Muscle of back (tissue), 13 donors: ENCODE measurements at places on chromosomes 2 and 18.

DNA sequence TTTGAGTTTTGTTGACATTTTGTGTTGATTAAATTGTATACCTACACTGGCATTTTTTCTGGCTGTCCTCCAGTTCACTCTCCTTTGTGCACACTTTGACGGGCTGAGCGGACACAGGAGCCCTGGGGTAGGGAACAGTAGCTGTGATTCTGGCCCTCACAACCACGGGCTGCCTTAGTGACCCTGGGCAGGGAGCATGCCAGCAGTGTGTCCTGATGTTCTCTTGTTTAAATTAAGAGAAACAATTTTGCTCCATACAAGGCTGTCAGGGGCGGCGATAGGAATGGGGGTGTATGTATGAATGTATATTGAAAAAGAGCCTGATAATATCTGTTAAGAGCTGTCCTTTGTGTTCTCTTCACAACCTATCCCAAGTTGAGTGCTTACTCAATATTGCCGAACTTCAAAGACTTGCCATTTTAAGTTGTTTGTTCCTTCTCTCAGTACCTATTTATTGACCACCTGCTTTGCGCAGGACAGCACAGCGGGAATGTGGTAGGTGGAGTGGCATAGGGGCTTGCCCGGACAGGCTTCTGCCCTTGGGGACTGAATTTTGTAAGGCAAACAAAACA, 103.7 kb upstream of the EML6 start:
- no peak for DNase-seq

GRCh38 chr2:101728865-101729264, 31.4 kb downstream of the MAP4K4 start:
- DNase-seq: no peak

GRCh38 chr2:133377021-133377481, 191.2 kb downstream of the NCKAP5 start:
- peak; percentile 78 for DNase-seq

DNA sequence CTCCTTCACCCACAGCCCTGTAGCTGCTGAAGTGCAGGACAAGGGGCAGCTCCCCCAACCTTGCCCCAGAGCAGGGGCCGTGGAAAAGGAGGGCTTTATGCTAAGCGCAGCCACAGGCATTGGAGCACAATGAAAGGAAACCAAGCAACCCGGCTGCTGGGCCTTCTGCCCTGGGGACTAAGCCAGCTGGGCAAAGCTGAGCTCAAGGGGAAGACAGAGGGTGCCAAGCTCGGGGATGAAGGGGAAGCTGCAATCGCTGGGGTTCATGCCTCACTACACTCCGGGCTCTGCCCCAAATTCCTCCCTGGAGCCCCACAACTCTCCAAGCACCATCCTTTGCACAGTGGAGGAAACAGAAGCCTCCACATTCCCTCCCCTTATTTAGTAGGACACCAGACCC, 12.4 kb downstream of the SFXN5 start:
- no peak for DNase-seq

DNA sequence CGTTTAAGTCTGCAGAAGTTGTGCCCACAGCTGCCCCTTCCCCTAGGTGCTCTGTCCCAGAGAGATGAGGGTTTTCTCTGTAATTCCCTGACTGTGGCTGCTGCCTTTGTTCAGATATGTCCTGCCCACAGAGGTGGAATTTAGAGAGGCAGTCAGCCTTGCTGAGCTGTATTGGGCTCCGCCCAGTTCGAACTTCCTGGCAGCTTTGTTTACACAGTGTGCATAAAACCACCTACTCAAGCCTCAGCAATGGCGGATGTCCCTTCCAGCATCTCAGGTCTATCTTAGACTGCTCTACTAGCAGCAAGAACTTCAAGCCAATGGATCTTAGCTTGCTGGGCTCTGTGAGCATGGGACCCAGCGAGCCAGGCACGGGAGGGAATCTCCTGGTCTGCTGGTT, 48.1 kb downstream of the LHCGR start:
- no peak for DNase-seq

DNA sequence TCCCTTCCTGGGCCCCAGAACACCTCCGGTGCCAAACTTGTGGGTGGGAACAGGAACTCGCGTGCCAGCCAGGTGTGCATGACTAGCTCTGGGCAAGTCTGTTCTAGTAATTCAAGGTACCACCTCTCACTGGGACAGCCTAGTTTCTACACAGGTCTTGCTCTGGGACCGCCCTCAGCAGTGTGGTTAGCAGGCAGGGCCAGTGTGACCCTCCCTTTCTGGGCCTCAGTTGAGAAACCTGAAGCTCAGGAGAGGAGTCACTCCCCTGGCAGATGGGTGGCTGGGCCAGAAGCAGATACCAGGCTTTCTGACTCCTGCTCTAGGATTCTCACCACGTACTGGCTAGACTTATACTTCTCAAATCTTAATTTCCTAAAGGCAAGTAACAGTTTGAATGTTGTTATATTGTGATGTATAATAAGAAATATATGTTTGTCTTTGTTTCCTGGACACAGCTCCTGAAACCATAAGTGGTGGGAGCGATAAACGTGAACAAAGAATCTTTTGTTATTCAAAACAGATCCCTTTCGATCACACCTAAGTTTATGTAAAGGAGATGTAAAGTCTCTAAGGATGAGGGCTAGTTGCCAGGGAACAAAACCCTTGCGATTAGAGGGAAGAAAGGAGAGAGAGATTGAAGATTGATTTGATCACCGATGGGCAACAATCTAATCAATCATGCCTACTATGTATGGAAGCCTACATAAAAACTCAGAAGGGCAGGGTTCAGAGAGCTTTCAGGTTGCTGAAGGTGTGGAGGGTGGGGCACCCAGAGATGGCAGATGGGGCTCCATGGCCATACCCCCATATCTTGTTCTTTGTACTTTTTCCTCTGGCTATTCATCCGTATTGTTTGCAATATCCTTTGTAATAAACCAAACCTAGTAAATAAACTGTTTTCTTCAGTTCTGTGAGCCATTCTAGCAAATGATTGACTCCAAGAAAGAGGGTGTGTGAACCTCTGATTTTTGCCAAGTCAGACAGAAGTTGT, 952 bp upstream of the UGT1A6 start:
- DNase-seq: no peak

DNA sequence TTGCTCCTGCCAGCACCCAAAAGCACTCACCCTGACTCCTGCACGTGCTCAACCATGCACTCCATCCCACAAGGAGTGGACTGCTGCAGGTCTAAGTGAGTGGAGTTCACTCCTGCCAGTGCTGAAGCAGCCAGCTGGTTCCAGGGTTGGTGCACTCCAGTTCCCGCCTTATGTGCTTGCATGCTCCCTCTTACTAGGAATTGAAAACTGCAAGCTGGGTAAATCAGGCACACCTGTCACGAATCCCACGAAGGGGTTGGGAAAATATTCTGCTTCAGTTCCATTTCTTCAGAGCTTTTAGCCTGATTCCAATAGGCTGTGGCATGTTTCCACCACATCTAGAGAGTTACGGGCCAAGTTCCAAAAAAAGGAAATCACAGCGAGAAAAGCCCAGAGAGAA, 1365.5 kb upstream of the CHAC2 start:
- DNase-seq: no peak

DNA sequence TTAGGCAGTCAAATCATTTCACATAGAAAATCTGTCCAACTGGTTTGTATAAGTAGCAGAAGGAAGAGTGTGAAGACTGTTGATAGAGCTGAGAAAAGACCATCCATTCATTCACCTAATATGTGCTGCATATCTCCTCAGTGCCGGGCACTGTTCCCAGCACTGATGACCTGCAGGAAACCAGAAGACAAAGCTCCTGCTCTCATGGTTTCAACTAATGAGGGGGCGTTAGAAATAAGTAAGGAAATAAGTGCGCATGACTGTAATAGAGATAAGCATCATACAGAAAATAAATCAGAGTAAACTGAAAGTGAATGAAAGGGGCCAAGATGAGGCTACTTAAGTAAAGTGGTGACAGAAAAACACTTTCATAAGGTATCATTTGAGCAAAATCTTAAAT, 427.5 kb upstream of the CDH20 start:
- DNase-seq: no peak

GRCh38 chr2:62435720-62436119, 70.3 kb downstream of the TMEM17 start:
- DNase-seq: no peak

DNA sequence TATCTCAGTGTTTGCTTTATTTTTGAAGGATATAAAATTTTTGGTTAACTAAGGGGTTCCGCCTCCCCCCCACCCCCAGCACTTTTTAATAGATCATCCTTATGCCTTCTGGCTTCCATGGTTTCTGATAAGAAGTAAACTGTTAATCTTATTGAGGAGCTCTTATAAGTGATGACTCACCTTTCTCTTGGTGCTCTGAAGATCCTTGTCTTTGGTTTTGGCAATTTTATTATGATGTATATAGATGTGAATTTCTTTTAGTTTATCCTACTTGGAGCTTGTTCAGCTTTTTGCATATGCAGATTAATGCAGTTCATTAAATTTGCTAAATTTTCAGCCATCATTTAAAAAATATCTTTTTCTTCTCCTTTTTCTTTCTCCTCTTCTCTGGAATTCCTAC, 91.7 kb upstream of the CTAGE1 start:
- DNase-seq: no peak

DNA sequence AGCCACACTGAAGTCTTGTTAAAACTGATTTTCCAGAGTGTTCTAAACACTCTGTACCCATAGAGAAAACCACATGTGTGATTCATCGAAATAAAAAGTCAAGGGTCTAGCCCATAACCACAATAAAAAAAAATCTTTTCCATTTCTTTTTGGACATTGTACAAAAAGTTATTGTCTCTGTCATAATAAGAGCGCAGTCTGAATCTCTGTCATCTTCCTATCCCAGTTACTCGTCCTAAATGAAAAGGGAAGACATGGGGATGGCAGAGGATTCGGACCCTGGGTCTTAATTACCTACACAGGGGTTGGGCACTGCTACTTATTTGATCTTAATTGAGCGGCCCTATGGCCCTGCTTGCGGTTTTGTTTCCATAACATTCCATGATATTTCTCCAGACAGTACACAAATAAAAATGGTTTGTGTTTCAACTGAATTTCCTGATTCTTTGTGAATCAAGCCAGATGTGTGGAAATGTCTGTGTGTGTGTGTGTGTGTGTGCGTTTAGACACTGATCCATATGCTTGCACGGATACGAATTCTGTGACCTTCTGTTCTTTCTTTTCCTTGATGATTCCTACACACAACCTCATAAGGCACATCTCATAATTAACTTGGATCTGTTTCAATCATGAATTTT, 133.4 kb upstream of the SPATS2L start:
- peak; percentile 74 for DNase-seq

DNA sequence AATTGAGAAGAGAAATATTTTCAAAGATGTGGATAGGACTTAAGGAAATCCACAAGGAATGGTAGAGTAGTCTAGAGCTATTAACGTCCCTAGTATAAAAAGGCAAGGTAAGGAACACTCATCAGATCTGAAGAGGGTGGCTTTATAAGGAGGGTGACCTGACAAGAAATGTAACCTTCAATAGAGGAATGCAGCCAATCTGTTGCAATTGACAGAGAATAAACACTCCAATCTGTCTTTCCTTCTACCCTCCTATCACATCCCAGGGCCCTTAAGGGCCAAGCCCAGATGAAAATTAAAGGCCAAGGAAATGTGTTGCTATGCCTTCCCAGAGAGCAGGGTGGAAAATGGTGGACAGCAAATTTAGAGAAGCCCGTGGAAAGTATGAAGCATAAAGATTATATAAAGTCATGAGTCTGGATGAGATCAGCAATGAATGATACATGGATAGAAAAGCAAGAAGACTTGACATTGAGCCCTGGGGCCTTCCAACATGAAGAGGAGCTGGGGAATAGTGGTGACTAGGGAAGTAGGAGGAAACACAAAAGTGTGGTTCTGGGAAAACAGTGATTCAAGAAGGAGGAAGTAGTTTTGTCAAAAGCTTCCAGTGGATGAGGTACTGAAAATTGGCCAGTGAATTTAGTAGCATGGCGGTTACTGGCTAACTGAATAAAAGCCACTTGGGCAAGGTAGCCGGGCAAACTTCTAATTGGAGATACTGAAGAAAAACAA, 270.6 kb upstream of the TANK start:
- no peak for DNase-seq

- peak; percentile 59 for DNase-seq
These were observed 37.4 kb downstream of the TMEM87B start for GRCh38 chr2:112092286-112093041.

DNA sequence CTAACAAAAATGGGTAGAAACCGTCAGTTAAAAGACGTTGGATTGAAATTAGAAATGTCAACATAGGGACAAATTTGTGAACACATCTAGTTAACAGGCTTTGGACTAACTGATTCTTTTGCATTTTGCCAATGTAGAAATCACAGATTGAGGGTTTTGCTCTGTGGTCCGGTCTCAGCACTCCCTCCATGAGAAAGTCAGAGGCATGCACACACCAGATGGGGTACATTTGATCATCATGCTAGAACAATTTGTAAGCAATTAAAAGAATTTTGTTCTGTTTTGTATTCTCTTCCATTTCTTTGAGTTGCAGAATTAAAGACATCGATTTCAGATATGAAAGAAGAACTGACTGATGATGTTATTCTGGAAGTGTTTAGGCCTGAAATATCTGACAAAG, 179.1 kb upstream of the CCDC68 start:
- DNase-seq: no peak

DNA sequence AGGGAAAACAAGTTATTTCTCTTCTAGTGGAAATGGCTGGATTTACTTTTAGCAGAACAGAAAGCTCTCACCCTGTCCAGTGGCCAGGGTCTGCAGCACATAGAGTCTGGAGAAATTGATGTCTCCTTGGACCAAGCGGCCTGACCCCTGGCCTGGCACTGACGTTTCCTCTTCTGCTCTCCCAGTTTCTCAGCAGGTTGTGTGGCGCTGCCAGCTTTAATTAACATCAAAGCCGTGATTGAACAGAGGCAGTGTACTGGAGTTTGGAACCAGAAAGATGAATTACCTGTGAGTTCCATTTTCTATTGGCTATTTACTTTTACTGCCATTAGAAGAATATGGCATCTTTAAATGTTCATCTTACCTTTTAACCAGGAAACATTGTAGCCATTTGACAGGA, 20.9 kb downstream of the CD8A start:
- DNase-seq: no peak

DNA sequence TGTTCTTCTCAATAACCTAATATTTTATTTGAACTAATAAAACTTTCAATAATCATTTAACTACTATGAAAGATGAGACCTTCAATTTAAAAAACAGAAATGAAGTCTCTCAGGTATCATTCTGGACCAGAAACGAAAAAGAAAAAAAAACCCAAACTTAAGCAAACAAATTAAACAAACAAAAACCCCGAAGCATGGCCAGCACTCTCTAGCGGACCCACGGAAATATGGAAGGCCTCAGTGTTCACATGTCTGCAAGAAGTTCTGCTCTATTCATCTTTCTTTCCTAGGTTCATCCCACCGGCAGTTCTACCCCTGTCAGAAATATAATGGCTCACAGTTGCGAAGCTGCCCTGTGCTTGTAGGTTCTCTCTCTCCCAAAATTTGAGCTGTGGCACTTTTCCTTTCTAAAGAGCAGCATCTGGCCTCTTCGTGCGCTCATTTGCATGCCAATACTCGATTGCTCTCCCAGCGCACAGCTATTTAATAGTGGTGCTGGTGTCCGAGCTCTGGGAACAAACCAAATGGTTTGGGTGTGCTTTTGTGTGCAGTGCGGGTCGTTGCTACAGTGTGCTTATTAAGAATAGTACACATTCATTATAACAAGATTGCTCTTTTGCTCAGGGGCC, 129.0 kb upstream of the ZEB2 start:
- DNase-seq: no peak

GRCh38 chr2:206408323-206409320, 34.7 kb upstream of the ADAM23 start:
- no peak for DNase-seq
